ENCODE measurements at places on chromosomes 6 and 20.

DNA sequence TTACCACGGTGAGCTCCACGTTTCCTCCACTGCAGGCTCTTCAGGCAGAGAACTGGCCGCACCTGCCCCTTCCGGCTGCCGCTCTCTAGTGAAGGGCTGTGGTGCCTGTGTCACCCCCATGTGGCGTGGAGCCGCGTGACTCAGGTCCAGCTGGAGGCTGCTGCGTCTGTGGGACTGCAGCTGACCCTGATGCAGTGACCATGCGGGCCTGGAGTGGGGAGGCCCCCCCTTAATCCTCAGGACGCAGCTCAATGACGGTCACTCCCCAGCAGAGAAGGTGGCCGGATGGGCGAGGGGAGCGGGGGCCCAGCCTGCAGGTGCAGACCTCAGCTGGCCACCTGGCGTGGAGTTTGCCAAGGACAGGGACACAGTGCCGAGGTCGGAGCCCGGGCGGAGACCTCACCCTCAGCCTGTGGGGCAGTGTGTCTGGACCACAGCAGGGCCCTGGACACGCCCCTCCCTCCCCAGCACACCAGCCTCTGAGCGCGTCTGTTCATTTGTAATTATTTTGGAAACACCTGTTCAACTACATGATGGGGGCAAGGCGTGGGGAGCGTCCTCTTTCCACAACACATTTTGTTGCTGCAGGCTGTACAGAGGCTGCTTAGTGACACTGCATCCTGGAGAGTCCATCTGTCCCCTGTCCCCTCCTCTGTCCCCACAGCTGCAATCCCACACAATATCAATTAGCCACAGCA, 10.7 kb downstream of the BHLHE23 start:
- DNase-seq = no peak

DNA sequence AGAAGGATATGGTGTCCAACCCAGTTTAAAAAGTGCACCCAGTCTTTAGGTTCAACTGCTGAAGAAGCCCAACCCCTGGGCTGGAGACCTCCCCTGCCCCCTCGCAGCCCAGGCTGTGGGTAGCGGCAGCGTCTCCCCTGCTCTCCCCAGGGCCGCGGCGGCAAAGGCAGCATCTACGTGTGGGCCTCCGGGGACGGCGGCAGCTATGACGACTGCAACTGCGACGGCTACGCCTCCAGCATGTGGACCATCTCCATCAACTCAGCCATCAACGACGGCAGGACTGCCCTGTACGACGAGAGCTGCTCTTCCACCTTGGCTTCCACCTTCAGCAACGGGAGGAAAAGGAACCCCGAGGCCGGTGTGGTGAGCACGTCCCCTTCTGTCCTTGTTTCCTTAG, 77.6 kb downstream of the BFSP1 start:
- DNase-seq = no peak

DNA sequence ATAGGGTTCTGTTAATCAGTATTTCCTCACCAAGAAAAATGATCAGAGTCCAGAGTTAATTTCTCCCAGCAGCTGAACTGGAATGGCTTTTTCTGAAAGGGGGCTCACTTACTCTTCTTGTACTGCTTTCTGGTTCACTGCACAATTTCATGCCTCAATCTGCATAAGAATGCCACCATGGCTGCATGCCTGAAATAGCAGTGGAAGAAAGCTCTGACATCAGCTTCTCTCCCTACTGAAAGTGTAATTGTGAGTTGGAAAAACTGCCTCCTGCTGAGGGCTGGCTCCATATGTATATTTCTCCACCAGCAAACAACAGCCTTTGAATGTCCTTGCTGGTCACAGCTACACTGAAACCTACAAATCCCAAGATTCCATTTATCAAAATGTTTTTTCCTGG, 1027.2 kb upstream of the GJE1 start:
- DNase-seq = no peak

GRCh38 chr6:24231438-24231977, 105.5 kb downstream of the NRSN1 start:
- no peak for DNase-seq

- no peak for DNase-seq
Observed at GRCh38 chr6:33750244-33750991, 3.7 kb upstream of the IP6K3 start.

DNA sequence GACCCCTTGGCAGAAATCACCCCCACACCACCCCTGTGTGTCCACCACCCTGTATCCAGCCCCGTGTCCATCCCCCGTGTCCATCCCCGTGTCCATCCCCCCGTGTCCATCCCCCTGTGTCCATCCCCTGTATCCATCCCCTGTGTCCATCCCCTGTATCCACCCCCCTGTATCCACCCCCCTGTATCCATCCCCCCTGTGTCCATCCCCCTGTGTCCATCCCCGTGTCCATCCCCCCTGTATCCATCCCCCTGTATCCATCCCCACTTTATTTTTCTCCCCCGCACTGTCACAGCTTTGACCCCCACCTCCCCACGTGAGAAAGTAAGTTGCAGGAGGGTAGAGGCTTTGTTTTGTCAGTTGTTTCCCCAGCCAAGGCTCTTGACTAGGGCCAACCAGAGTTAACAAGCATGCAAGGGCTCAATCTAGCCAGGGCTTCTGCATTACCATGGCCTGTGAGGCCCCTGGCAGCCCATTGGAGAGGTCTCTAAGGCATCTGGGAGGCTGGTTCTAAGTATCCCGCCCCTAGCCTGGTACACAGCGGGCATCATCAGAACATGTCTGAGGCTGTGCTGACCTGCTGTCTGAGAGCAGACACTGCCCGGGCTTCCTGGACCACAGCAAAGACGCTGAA, 18.1 kb upstream of the SIRPA start:
- DNase-seq = no peak

- DNase-seq = no peak
Observed at GRCh38 chr20:21352703-21353102, 44.6 kb downstream of the NKX2-4 start.

DNA sequence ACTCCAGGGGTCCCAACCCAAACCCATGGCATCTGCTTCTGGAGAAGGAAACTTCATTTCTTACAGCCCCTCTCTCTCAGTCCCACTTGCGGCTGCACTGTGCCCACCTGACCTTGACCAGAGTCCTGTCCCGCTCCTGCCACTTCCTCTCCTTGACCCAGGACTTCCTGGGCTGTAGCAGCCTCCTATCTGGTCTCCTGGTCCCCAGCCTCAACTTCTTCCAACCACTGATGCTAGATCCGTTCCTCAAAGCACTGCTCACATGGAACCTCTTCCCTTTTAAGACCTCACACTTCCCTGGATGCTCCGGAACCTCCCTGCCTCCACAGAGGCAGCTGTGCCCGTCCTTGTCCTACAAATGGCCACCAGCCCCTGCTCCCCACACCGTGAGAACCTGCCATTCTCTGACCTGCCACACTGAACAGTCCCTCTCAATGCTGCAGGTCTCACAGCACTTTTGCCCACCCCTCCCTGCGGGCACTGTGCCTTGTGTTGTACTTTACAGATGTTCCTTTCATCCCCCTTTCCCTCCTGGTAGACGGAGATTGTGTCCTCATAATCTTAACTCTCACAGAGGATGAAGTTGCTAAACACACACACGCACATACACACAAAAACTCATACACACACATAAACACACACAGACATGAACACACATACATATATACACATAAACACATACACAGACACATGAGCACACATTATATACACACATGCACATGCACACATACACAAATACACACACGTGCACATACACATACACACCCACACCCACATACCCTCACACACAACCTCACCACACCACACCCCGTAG, 59.6 kb upstream of the NXT1 start:
- no peak for DNase-seq

DNA sequence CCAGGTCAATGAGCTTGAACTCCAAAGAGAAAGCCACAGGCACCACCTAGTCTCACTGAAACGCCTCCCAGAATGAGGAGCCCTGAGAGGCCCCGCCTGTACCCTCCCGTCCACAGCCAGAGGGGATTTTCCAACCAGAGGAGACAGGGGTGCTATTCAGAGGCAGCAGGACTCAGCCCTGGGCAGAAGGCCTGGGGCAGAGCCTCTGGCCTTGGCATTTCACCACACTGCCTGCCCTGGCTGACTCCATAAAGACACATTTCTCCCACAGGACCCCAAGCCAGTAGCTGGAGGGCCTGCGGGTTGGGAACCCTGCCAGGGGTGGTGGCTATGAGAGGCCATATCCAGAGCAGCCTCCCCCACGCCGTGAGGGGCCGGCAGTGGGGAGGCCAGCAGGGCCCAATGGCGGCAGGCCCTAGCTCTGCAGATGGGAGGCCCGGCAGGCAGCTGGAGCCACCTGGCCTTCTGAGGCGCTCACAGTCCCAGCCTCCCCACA, 159.3 kb downstream of the PREX1 start:
- DNase-seq = no peak

DNA sequence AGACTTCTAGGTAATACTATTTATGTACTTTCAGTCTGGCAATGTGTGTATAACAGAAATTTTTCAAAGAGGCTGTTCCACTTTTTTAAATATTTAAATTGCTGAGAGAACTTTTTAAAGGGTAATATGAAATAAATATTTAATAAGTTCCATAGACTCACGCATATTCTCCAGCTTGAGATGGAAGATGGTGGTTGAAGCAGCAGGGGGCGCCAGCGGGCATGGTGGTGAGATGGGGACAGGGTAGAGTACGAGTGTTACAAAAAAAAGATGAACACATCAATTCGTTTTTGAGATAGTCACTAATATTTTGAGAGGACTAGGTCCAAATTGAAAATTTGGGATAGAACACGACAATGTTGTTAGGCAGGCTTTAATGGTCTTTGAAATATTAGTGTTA, 68.4 kb downstream of the RSPO3 start:
- DNase-seq = peak; percentile 28

GRCh38 chr6:22596011-22596410, 26.6 kb downstream of the HDGFL1 start:
- no peak for DNase-seq

- peak; percentile 41 for DNase-seq
Observed at GRCh38 chr6:150418827-150419594, 50.2 kb downstream of the IYD start.

DNA sequence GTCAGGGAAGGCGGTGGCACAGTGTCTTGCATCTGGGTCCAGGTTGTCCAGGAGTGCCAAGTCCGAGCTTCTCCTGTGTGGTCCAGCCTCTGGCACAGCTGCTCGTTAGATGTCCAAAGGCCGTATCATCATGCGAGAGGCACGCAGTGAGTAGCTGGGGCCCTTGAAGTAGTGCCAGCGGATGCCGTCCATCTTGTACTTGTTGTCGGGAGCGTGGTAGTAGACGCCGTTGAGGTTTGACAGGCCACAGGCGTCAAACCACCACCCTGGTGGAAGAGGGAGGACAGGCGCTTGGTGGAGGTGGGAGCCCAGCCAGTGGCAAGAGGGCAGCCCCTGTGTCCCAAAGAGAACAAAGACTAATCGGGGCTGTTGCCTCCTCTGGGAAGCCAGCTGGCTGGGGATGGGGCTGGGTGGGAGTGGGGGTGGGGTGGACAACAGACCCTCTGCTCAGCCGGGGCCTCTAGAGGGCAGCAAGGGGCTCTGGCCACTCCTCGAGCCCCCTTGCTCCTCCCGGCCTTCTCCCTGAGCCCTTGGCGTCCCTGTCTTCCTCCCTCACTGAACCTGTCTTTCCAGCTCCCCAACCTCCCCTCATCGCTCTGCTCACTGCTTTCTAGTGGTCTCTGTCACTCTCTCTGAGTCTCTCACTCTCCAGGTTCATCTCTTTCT, 39.5 kb downstream of the FAM110A start:
- DNase-seq = no peak

DNA sequence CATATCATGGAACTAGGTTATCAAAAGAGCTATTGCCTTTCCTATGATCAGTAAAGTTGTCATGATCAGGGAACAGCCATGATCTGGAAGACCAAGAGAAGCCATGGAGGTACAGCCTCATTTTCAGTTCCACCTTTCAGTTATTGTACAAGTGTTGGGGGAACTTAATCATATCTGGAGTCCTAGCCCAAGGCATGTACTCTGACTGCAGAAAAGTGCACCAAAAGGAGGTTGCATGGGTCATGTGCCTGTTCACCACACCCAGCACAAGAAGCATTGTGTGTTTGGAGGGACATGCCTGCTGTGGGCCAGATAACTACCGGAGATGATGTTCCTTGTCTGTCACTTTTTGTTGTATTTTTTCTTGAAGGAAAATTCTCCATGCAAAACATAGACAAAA, 185.8 kb upstream of the MAN1A1 start:
- no peak for DNase-seq

- DNase-seq = no peak
Observed at GRCh38 chr6:151075527-151075926, 164.2 kb upstream of the AKAP12 start.

GRCh38 chr6:163415620-163416556, 1.4 kb downstream of the QKI start:
- peak; percentile 20 for DNase-seq

- DNase-seq = no peak
Observed at GRCh38 chr6:129141499-129141898, 258.6 kb downstream of the LAMA2 start.

- no peak for DNase-seq
Observed at GRCh38 chr6:11323666-11324452, 91.4 kb upstream of the NEDD9 start.

DNA sequence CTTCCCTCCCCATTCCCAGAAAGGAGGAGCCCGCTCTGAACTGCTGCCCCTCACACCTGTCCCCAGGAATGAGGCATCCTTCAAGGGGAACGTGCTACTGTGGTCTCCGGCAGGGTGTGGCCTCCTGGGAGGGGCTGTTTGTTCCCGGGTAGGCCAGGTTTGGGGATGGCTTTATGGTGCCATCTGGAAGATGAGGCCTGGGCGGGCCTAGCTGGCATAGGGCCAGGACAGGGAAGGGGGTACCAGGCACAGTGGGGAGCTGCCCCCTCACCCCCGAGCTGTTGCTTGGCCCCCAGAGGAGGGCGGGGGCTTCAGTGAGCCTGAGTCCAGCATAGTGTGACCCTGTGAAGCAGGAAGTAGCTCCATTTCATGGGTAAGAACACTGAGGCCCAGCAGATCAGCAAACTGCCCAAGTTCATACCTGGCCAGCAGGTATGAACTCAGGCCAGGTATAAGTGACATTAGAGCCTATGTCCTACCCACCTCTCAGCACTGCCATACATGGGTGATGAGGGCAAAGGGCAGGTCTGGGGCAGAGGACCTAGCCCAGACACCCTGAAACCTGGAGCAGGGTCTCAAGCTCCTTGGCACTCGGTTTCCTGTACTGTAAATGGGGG, 17.5 kb upstream of the SPDEF start:
- DNase-seq = no peak

- no peak for DNase-seq
Observed at GRCh38 chr20:59864726-59865125, 68.7 kb downstream of the SYCP2 start.

- no peak for DNase-seq
Observed at GRCh38 chr6:43922426-43923375, 152.7 kb downstream of the VEGFA start.

GRCh38 chr6:126764671-126765070, 353.8 kb upstream of the RSPO3 start:
- no peak for DNase-seq

- no peak for DNase-seq
Observed at GRCh38 chr6:3566812-3567211, 110.0 kb upstream of the SLC22A23 start.

- no peak for DNase-seq
Observed at GRCh38 chr20:36796117-36796516, 22.6 kb upstream of the DSN1 start.
